ENCODE measurements at places on chromosomes 1 and 21. TPM values are rescaled to one million over a fixed set of nuclear protein-coding genes. Genes with fewer than 3 reads are reported as not detected.
A peak's percentile ranks its signal among the peaks of the same experiment; 100 is the strongest.

GRCh38 chr1:44489481-44489880 is 84.4 kb downstream of the RNF220 start:
- H3K4me1 ChIP-seq = no peaks in the 10 kb centered on the region
- DNase-seq = no peak
- H3K27me3 ChIP-seq = no peaks in the 10 kb centered on the region
- H3K36me3 ChIP-seq = no peaks in the 10 kb centered on the region
- no peak overlapping the region for H3K4me3 ChIP-seq

DNA sequence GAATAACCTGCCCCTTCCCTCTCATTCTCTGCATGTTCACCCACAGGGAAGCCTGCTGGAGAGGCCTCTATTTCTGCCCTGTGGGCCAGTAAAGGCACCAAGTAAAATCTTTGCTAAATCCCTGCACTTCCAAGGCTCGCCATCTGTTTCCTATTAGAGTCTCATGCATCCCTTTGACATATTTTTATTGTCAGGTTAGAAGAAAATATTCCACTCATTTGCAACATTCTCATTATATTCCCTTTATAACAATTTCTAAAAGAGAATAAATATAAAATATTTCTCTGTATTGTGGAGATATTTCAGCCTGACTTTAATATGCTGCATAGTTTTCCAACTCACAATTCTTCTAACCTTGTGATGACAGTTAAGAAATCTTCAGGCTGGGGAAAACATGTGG is 340.4 kb upstream of the VAMP3 start:
- no peak overlapping the region for H3K27ac ChIP-seq
- DNase-seq = no peak
- no peaks in the 10 kb centered on the region for H3K27me3 ChIP-seq
- no peak overlapping the region for H3K4me3 ChIP-seq
- H3K4me1 ChIP-seq = no peaks in the 10 kb centered on the region
- H3K36me3 ChIP-seq = no peaks in the 10 kb centered on the region

GRCh38 chr1:60390593-60391282 is 317.2 kb upstream of the C1orf87 start:
- H3K36me3 ChIP-seq = no peaks in the 10 kb centered on the region
- H3K4me3 ChIP-seq = no peak overlapping the region
- H3K27ac ChIP-seq = no peak overlapping the region
- no peak for DNase-seq
- H3K27me3 ChIP-seq = no peaks in the 10 kb centered on the region
- no peaks in the 10 kb centered on the region for H3K4me1 ChIP-seq

The SNIP1 gene
- 8.3 TPM for total RNA-seq

The MYBPH gene
- total RNA-seq = not detected

The IFI6 gene
- 32.4 TPM for total RNA-seq

DNA sequence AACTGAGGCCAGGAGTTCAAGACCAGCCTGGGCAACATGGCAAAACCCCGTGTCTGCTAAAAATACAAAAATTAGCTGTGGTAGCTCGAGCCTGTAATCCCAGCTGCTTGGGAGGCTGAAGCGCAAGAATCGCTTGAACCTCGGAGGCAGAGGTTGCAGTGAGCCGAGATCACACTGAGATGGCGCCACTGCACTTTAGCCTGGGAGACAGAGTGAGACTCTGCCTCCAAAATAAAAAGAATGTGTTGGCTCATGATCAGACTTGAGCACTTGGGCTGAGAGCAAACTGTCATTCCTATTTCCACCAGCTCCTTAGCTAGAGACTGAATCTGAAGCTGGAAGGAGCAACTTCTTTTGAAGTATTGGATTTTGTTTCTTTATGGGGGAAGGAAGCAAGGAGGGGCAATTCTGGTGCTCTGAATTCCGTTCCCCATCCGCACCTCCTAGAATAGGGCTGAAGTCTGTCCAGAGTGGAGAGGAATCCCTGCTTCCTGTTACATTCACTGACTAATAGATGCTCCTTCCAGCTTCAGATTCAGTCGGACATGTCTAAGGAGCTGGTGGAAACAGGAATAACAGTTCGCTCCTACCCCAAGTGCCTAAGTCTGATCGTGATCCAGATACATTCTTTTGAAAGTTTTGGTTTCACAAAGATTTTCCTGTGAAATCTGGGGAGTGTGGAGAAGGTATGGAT is 3.8 kb downstream of the ZNF672 start:
- no peak for DNase-seq
- no peaks in the 10 kb centered on the region for H3K4me1 ChIP-seq
- no peaks in the 10 kb centered on the region for H3K36me3 ChIP-seq
- no peak overlapping the region for H3K27ac ChIP-seq
- no peaks in the 10 kb centered on the region for H3K27me3 ChIP-seq

The ARTN gene
- 1.0 TPM for total RNA-seq

DNA sequence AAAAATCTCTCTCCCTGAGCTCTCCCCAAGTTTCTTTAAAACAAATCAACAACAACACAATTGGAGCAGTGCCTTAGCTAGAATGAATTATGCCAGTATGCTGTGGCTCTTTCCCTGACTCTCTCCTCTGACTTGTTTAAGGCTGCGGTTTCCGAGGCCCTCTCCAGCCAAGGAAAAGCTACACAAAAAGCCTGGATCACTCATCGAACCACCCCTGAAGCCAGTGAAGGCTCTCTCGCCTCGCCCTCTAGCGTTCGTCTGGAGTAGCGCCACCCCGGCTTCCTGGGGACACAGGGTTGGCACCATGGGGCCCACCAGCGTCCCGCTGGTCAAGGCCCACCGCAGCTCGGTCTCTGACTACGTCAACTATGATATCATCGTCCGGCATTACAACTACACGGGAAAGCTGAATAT is 1.9 kb downstream of the S1PR1 start:
- H3K36me3 ChIP-seq = no peaks in the 10 kb centered on the region
- peak; percentile 69 for DNase-seq
- no peaks in the 10 kb centered on the region for H3K27me3 ChIP-seq
- peaks cover 4% of the 10 kb centered on the region for H3K4me1 ChIP-seq
- H3K4me3 ChIP-seq = no peak overlapping the region
- H3K27ac ChIP-seq = no peak overlapping the region

The CCDC30 gene
- 5.2 TPM for total RNA-seq

The GJA9 gene
- not detected for total RNA-seq

The ELAPOR1 gene
- 69.6 TPM for total RNA-seq

The ITLN2 gene
- total RNA-seq = 0.53 TPM

The DCST1 gene
- total RNA-seq = not detected

The KPRP gene
- total RNA-seq = not detected

GRCh38 chr1:162361349-162361748 is 15.3 kb downstream of the SPATA46 start:
- no peak for DNase-seq
- H3K4me1 ChIP-seq = no peaks in the 10 kb centered on the region
- H3K27me3 ChIP-seq = no peaks in the 10 kb centered on the region

DNA sequence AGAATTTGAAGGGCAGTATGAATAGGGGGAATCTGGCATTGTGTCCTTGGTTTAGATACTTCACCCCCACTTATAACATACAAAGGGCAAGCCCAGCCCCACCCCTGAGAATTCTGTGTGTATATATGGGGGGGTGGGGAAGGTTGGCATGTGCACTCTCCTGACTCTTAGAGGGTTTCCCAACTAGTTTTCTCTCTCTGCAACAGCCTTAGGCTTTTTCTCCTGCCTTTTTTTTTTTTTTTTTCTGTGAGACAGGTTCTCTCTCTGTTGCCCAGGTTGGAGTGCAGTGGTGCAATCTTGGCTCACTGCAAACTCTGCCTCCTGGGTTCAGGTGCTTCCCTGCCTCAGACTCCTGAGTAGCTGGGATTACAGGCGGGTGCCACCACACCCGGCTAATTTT is 2.9 kb upstream of the ZBED6 start:
- no peaks in the 10 kb centered on the region for H3K36me3 ChIP-seq
- DNase-seq = no peak
- peaks cover 3% of the 10 kb centered on the region for H3K4me1 ChIP-seq
- H3K27me3 ChIP-seq = no peaks in the 10 kb centered on the region
- no peak overlapping the region for H3K4me3 ChIP-seq

DNA sequence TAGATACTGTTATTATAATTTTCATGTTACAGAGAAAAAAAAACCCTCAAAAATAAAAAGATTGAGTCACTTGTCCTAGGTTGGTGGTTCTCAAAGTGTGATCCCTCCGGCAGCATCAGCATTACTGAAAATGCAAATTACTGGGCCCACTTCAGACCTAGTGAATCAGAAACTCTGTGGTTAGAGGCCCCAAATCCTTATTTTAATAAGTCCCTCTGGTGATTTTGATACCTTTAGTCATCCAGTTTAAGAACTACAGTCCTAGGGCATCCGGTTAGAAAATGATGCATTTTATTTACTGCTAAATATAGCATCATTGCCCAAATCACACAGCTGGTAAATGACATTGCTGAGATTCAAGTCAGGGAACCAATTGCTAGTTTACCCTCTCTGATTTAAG is 203.7 kb upstream of the RUNX1 start:
- no peak overlapping the region for H3K27ac ChIP-seq
- no peak overlapping the region for H3K4me3 ChIP-seq
- H3K36me3 ChIP-seq = no peaks in the 10 kb centered on the region
- peaks cover 3% of the 10 kb centered on the region for H3K4me1 ChIP-seq
- no peak for DNase-seq
- H3K27me3 ChIP-seq = no peaks in the 10 kb centered on the region

The WNT3A gene
- total RNA-seq = not detected

The HMCN1 gene
- 4.5 TPM for total RNA-seq

GRCh38 chr1:61711969-61712368 is 13.0 kb downstream of the TM2D1 start:
- no peaks in the 10 kb centered on the region for H3K4me1 ChIP-seq
- H3K27ac ChIP-seq = no peak overlapping the region
- no peaks in the 10 kb centered on the region for H3K36me3 ChIP-seq

- peak overlapping the region; percentile 85 for H3K27ac ChIP-seq
- H3K4me1 ChIP-seq = peaks cover 24% of the 10 kb centered on the region
- H3K27me3 ChIP-seq = no peaks in the 10 kb centered on the region
- peak overlapping the region; percentile 76 for H3K4me3 ChIP-seq
Measured at GRCh38 chr1:23558140-23558871, 995 bp downstream of the ID3 start.

GRCh38 chr1:182283746-182284544 is 107.6 kb downstream of the GLUL start:
- DNase-seq = no peak
- no peak overlapping the region for H3K4me3 ChIP-seq
- H3K27ac ChIP-seq = no peak overlapping the region
- H3K27me3 ChIP-seq = no peaks in the 10 kb centered on the region
- no peaks in the 10 kb centered on the region for H3K4me1 ChIP-seq

The GLIS1 gene
- total RNA-seq = 0.12 TPM

The INSRR gene
- total RNA-seq = not detected

The CD53 gene
- total RNA-seq = 22.1 TPM

- H3K27ac ChIP-seq = no peak overlapping the region
- no peak for DNase-seq
- peaks cover 8% of the 10 kb centered on the region for H3K4me1 ChIP-seq
Measured at GRCh38 chr1:233617025-233617424, 3.1 kb downstream of the KCNK1 start.

The NPPA gene
- 1.4 TPM for total RNA-seq

DNA sequence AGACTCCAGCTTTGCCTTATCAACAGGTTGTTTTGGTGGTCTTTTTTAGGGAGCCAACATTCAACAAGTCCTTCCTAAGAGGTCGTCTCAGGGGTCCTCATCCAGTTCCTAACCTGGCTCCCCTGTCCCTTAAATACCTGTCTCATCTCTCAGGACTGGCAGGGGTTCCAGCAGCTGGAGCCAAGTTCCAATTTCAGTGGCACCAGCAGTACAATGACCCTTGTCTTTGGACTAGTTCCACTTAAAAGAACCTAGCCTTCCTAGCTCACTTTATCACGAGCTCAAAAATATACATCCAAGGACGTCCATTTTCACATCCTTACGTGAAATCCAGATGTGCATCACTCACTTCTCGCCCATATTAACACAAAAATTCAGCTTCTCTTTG is 18.7 kb upstream of the TRAF3IP3 start:
- H3K36me3 ChIP-seq = no peaks in the 10 kb centered on the region
- no peaks in the 10 kb centered on the region for H3K27me3 ChIP-seq
- no peak overlapping the region for H3K4me3 ChIP-seq
- no peak overlapping the region for H3K27ac ChIP-seq
- H3K4me1 ChIP-seq = peaks cover 10% of the 10 kb centered on the region
- no peak for DNase-seq

DNA sequence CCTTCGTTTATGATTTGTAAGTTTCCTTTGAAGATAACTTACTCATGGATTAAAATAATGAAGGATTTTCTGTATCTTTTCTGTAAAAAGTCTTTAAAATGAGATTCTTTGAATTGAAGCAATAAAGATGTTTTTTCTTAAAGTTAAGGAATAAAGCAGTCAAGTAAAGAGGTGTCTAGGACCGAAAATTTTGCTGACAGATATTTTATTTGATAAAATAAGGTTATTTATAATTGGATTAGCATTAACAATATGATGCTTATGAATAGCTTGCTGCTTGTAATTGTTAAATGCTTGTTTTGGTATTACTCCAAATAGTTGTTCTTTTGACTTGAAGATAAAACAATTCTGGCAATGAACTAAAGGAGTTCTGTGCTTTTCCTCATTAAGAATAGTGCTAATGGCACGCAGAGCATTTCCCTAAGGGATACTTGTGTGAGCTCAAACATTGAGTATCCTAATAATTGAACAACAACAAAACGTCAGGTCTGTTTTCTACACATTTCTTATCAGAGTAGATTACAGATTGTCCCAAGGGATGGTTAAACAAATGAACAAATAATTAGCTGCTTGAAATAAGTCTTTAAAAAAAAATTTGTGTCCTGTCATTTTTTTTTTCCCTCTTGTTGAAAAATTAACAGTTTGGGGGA is 16.6 kb downstream of the TSNAX start:
- H3K27me3 ChIP-seq = no peaks in the 10 kb centered on the region
- H3K4me3 ChIP-seq = no peak overlapping the region
- no peak overlapping the region for H3K27ac ChIP-seq
- H3K4me1 ChIP-seq = no peaks in the 10 kb centered on the region

DNA sequence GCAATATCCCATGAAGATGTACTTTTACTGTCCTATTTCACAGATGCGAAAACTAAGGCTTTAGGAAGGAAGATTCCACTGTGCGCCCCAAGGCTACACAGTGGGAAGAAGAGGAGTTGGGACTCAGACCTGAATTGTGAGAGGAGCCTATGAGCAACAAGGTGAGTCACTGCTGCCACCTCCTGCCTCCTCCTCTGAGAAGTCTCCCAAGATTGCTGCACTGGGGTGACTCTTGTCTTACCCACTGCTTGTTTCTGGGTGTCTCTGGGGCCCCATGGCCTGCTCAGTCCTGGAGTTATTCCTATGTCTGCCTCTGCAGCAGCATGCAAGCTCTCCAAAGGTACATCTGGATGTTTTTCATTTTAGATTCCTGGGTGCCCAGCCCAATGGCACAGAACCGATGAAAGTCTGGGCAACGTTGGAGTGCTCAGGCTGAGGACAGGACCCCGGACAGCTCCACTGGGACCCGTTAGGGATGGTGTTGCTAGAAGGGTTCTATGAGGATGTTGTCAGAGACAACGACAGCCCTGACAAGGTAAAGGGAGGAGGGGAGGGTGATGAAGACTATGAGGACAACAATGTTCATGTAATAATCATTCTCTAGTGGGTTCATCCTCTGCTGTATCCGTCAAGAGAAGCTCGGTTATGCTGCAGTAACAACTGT is 11.0 kb upstream of the C1QA start:
- H3K36me3 ChIP-seq = no peaks in the 10 kb centered on the region
- no peaks in the 10 kb centered on the region for H3K27me3 ChIP-seq
- DNase-seq = no peak
- no peak overlapping the region for H3K4me3 ChIP-seq

GRCh38 chr1:57089221-57089620 is 123.4 kb upstream of the C8B start:
- H3K27me3 ChIP-seq = no peaks in the 10 kb centered on the region
- DNase-seq = no peak
- H3K4me1 ChIP-seq = peaks cover 9% of the 10 kb centered on the region
- H3K36me3 ChIP-seq = no peaks in the 10 kb centered on the region
- no peak overlapping the region for H3K27ac ChIP-seq
